ENCODE measurements at places on chromosomes 4 and X. TPM values are rescaled to one million over a fixed set of nuclear protein-coding genes. Genes with fewer than 3 reads are reported as not detected.
A peak's percentile ranks its signal among the peaks of the same experiment; 100 is the strongest.

DNA sequence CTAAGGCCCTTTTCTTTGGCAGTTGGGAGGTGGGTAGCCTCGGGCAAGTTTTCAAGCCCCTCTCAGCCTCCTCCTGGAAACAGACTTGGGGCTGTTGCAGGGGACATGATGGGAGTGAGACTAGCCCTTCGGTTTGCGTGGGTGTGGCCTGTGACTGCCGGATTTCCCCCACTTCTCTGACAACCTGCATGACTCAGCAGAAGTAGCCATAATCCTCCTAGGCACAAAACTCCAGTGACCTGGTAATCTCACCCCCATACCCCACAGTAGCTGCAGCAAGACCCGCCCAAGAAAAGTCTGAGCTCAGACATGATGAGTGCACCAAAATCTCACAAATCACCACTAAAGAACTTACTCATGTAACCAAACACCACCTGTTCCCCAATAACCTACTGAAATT, 433.7 kb upstream of the AMOT start:
- DNase-seq, result no peak

- DNase-seq, result peak; percentile 83
These were observed 10.4 kb upstream of the TSPYL2 start for GRCh38 chrX:53071604-53072417.

The HSD17B13 gene
- 0.52 TPM for total RNA-seq

- peak; percentile 46 for DNase-seq
These were observed at the start of gene NBDY for GRCh38 chrX:56729152-56729850. TSS of gene NBDY (plus strand) at chrX:56729243. CDS start at chrX:56729354, 111 bp downstream.

GRCh38 chr4:53583513-53583912, 7.8 kb downstream of the LNX1 start:
- DNase-seq, result no peak

- no peak for DNase-seq
These were observed 142.9 kb downstream of the ADGRA3 start for GRCh38 chr4:22372986-22373385.

- no peak for DNase-seq
These were observed 230.7 kb upstream of the GK2 start for GRCh38 chr4:79638735-79639134.

DNA sequence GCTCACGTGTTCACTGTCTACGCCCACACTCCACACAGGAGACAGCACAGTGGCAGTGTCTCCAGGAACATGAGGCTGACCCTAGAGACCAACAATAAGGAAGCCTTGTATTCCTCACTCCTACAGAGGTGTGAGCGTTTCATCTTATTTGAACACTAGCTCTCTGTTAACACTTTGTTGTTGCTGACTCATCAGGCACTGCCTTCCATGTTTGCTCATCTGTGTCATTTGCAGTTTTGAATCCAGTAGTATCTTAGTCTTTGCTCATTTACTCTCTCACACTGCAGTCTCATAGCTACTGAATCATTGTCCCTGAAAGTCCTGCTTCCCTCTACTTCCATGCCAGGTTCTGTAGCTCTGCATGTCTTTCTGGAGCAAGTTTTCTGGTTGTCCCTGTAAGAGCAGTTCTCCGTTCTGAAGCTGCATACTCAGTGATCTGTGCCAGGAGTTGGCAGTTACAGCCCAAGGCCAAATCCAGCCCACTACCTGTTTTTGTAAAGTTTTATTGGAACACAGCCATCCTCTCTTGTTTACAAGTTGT, 80.3 kb upstream of the DCLK2 start:
- DNase-seq, result no peak

DNA sequence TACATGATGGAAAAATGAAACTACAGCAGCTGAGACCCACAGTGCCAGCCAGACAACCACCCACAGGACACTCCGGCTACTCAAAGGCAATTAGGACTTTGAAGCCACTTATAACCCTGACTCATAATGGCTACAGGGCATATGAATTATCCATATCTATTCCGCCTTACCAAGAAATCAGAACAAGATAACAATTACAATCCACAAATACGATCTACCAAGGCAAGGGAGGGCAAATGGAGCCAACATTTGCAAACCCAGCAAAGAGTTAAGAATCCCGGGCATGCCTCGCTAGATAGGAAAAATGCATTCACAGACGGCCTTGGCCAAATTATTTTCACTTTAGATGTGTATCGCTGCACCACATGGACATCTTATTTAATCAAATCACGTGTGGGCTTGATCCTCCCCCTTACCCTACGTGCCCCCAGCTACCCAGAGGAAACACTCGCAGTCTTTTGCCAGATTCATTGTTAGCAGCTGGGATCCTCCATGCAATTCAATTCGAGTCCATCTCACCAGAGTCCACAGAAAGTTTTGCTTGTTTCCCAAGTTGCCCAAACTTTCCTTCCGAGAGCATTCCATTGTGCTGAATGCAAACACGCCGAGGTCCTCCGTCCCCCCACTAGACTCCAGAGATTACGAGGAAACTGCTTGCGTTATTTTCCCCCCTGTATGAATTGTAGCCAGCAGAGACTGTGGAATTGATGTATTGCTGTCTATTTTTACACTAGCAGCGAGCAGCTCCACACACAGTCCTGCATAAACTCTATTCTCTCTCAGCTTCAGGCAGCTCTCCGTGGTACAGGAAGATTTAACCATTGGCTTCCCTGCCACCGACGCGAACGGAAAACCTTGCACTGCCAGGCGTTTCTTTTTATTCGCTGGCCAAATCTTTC, 1.2 kb downstream of the PPARGC1A start:
- DNase-seq, result no peak

DNA sequence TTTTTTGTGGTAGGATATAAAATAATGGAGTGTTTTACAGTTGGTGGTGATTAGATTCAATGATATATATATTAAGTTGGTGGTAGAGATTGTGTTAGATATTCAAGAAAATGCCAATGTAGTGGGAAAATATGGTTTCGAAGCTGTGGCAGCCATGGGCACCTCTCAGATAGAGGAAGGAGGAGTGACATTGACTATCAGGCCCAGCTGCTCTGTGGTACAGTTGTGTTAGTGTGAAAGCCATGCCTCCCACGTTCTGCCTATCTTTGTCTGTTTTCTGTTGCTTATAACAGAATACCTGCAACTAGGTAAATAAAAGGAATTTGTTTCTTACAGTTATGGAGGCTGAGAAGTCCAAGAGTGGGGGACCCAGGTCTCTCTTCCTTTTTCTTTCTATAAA, 101.9 kb downstream of the ARHGAP10 start:
- no peak for DNase-seq

The DOK7 gene
- not detected for total RNA-seq

The FAT1 gene
- not detected for total RNA-seq

The ASMT gene
- total RNA-seq, result not detected

DNA sequence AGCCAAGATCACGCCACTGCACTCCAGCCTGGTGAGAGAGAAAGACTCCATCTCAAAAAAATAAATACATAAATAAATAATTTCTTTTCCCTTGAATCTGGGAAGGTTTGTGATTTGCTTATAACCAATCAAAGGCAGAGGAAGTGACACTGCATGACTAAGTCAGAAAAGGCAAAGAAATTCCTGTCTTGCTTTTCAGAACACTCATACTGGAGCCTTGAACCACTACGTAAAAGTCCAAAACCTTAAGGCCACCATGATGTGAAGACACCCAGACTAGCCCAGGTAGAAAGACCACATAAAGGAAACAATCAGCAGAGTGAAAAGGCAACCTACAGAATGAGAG, 36.6 kb downstream of the TMEM156 start:
- no peak for DNase-seq

DNA sequence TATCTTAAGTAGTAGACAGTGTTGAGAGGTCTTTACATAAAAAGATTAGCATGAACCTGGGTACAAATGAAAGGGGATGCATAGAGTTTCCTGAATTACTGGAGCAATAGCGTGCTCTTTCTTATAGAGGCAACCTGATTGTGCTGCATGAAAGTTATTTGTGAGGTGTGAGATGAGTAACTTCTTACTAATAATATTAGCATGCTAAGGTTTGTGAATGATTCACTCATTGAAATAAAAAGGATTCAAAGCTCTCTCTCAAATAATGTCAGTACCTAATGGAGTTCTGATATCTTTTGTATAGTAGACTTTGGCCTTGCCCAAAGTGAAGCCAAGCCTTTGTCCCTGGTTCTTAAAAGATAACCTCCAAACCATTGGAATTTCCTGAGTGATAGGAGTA, 131.0 kb upstream of the CXXC4 start:
- DNase-seq, result no peak

The PTCHD1 gene
- total RNA-seq, result not detected

DNA sequence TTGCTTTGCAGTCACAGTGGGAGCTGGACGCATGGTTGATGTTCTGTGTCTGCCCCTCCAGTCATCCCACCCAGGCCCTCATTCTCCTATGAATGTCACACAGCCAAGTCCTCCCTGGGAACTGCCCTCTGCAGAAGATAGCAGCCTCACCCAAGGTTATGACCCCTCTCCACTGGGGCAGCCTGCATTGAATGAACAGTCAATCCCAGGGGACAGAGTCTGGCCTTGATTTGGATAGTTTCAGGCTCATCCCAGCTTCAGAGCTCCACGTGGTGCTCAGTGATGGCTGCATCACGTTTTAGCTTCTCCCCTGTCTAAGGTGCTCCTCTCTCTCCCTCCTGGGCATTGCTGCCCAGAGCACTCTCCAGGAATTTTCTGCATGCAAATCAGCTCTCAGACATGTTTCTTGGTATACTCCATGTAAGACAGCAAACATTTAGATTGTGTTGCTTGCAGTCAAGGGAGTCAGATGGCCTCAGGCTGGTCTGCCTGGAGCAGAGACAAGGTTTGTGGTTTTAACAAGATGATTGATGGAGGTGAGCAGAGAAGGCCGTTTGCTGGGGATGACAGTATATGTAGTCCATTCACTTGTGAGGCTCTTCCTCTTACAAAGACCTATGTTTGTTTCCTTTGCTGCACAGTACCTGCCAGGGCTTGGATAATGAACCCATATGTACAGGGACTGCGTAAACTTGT, 56.1 kb upstream of the MSX1 start:
- no peak for DNase-seq

DNA sequence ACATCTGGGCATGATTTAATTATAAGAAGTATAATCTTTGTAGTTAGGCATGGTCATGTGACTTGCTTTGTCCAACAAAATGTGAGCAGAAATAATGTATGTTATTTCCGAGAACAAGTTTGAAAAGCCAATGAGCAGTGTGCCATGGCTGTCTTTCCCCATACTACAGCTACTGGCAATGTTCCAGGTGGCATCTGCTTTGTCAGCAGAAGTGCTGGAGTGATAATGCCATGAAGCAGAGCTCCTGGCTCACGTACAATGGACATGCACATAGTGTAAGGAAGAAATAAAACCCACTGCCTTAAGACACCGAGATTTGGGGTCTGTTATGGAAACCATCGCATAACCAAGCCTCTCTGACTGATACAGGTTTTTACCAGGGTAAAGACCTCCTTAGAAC, 212.6 kb upstream of the RASGEF1B start:
- no peak for DNase-seq

- no peak for DNase-seq
These were observed 141.6 kb downstream of the FBXO8 start for GRCh38 chr4:174141876-174142275.

- DNase-seq, result peak; percentile 3
These were observed 107.5 kb upstream of the RPL34 start for GRCh38 chr4:108512615-108513505.

The STPG2 gene
- total RNA-seq, result 0.39 TPM

DNA sequence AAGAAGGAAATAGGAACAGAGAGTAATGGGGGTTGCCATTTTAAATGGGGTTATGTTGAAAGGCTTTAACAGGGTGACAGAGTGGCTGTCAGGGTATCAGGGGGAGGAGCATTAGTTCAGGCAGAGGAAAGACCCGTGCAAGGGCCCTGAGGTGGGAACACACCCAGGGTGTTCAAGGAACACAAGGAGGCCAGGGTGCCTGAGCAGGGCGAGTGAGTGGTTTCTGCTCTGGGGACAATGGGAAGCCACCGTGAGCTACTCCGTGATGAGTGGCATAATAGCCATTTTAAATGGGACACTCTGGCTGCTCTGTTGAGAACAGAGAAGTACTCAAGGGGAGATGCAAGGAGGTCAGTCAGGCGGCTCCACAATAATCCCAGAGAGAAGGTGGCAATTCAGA, 4.5 kb downstream of the EVC2 start:
- no peak for DNase-seq

The PPP2R2C gene
- total RNA-seq, result not detected

DNA sequence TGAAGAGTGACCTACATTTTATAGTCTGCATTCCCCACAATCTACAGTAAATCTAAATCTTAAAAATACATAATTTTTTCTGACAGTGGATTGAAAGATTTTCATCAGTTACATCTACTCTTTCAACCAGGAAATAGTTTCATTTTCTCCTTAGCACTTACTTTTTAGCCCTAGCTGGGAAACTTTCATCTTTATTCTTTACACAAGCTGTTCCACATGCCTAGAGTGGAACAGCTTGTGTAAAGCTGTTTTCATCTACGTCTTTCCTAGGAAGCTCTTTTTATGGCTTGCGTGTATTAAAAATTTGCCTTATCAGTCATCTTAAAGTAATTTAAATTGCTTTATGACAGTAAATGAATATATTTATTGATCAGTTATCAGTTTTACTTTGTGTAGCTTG, 40.5 kb downstream of the RBPJ start:
- DNase-seq, result no peak

The SGMS2 gene
- total RNA-seq, result not detected

DNA sequence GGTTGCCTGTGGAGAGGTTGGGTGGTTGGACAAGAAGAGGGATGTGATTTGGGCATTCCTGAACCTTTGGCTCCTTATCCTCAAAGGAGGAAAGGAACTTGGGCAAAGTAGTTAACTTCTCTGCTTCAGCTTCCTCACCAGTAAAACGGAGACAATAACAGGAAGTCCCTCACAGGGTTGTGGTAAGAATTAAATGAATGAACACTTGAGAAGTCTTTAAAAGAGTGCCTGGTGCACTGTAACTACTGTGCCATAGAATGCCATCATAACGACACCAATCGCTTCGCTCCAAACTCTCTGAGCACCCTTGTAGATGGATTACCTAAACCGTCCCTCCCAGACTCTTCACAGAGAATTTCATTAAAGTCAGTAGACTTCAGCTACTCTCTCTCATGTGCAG, 10.5 kb downstream of the ZCCHC18 start:
- DNase-seq, result no peak

The SMIM10L2A gene
- 0.42 TPM for total RNA-seq

The SSX2 gene
- not detected for total RNA-seq

GRCh38 chrX:124217304-124218251, 114.9 kb upstream of the TEX13D start:
- DNase-seq, result peak; percentile 9

The F11 gene
- total RNA-seq, result not detected

The SNCA gene
- 2.3 TPM for total RNA-seq

The RAI2 gene
- 0.15 TPM for total RNA-seq

- no peak for DNase-seq
These were observed 103.7 kb downstream of the JADE1 start for GRCh38 chr4:128913228-128913627.

DNA sequence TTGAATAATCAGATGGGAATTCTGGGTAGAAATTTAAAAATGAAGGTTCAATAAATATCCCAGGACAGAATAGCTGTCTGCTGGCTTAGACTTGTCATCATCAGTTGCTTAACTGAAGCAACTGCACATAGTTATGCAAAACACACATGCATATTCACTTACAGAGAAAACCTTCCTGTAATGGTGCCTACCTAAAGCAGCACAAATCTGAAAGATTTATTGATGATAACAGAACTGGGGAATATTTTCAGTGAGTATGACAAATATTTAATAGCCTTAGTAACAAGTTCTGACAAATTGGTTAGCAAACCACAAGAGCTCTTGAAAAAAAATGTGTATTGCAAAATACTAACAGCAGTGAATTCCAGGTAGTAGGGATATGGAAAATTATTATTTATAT, 606.8 kb upstream of the BOD1L1 start:
- DNase-seq, result no peak

GRCh38 chr4:73814679-73815078, 21.8 kb upstream of the CXCL6 start:
- no peak for DNase-seq
